ENCODE measurements at places on chromosomes 11 and 22.

DNA sequence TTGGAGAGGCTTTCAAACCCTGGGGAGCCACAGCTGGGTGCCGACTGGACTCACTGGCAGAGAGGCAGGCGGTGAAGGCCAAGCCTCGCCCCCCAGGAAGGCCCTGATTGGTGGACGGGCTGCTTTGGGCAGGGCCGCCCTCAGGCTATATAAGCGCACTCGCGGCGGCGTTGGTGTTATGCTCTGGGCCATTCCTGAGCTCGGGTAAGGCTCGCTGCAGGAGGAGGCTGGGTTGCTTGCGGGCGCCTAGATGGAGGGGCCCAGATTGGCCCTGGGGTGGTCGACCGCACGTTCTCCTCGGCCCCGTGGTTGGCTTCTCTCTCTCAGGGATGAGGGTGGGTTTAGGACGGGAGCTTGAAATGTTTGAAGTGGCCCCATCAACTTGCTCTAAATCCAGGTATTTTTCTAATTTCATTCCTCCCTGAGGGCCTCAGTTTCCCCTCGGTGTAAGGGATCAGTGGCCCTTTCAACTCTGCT is at the start of gene SPDYC:
SPDYC (plus strand) TSS at position 176 of the 477 bp plus-strand sequence. CDS start 1,125 bp downstream, outside the sequence.
- no peak for DNase-seq

- peak; percentile 44 for DNase-seq
Measured at GRCh38 chr22:37051391-37052385, at the start of gene KCTD17. KCTD17 (plus strand) TSS chr22:37051742; CDS start chr22:37051761, 19 bp downstream.

GRCh38 chr22:37854946-37855345 is 5.7 kb downstream of the EIF3L start:
- no peak for DNase-seq

GRCh38 chr11:20118209-20118608 is 42.1 kb downstream of the DBX1 start:
- no peak for DNase-seq

DNA sequence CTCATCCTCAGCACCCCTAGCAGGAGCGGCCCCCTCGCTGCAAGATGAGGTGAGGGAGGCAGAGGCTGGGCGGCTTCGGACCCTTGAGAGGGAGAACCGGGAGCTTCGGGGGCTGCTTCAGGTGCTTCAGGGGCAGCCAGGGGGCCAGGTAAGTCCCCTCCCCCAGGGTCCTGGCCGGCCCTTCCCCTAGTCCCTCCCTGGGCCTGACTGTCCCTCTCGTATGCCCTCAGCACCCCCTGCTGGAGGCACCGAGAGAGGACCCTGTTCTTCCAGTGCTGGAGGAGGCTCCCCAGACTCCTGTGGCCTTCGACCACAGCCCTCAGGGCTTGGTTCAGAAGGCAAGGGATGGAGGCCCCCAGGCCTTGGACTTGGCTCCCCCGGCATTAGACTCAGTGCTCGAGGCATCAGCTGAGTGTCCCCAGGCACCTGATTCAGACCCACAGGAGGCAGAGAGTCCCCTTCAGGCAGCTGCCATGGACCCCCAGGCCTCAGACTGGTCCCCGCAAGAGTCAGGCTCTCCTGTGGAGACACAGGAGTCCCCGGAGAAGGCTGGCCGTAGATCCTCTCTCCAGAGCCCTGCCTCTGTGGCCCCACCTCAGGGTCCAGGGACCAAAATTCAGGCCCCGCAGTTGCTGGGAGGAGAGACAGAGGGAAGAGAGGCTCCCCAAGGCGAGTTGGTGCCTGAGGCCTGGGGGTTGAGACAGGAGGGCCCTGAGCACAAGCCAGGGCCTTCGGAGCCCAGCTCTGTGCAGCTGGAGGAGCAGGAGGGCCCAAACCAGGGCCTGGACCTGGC is 4.0 kb downstream of the CCDC88B start:
- DNase-seq: no peak

- DNase-seq: no peak
Measured at GRCh38 chr11:63719001-63719400, 37.7 kb downstream of the RTN3 start.
